Sciatic nerve (tissue), 2 donors: ENCODE measurements at places on chromosomes 2 and 18.

- no peak for DNase-seq
Observed at GRCh38 chr18:9766076-9766481, 58.0 kb downstream of the RAB31 start.

DNA sequence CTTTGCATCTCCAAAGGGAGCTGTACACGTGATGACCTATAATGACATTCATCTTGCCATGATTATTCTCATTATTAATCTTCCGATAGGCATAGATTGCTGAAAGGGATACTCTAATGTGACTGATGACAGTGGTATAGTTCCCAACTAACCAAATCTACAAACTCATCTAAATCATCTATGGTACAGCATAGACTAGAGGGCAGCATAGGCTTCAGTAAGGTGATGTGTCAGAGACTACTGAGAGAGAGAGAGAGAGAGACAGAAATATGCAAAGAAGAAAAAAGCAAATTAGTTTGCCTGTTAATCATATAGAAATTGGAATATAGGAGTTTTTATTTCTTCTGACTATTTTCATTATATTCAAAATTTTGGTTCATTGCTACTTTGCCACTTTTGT lies 89.3 kb downstream of the CSRNP3 start:
- no peak for DNase-seq

DNA sequence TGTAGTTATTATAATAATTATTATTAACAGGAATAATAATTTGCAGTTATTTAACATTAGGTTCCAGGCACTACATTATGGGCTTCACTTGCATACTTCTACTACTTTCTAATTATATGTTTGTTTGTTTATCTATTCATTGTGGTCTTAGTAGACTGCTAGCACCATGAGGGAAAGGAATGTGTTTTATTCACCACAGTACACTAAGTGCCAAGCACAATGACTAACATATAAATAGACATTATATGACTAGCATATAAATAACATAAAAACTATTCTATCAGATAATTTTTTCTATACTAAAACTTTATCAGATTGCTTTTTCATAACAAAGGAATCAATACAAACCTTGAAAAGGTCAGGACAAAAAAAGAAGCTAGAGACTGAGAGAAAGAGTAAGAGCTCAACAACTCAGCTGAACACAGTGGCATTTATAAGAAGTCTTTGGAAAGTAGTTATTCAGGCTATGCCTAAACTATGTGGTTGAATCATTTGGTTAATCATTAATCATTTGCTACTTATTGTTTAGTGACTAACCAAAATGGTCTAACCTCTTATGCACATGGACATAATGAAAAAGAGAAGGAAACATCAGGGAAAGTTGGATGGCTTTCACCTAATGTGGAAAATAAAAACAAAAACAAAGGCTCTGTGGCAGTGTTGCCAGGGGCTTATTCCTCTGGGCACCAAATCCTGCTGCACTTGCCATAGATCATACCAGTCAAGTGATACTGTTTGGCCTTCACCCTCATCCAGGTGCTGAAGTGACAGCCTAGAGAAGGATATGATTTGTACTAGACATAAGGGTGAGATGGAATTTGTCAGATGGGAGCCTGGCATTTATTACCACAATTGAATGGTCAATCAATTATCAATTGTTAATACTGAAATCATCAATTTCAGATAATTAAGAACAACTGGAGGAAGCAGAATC lies 174.9 kb downstream of the ETAA1 start:
- DNase-seq = no peak

DNA sequence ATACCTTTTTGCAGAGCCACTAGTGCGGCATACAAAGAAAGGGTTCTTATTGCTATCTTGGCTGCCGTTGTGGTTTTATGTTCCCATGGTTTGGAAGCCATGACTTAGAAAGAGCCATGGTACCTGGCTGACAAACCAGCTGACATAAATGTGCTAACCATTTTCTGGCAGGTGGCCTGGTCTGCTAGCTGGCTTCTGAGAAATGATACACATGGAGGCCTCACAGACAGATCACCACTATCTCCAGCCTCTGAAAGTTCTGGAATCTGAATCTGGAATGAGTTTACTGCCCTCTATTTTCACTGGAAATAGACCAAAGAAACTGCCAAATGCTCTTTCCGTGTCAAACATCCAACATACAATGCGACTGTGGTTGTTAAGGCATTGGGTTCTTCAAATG lies 123.7 kb downstream of the QPCT start:
- DNase-seq = no peak

GRCh38 chr2:47686018-47686417 lies 96.9 kb upstream of the MSH6 start:
- no peak for DNase-seq
